B cell (primary cell): ENCODE measurements at places on chromosomes 2 and 18. TPM values are rescaled to one million over a fixed set of nuclear protein-coding genes. Genes with fewer than 3 reads are reported as not detected.

DNA sequence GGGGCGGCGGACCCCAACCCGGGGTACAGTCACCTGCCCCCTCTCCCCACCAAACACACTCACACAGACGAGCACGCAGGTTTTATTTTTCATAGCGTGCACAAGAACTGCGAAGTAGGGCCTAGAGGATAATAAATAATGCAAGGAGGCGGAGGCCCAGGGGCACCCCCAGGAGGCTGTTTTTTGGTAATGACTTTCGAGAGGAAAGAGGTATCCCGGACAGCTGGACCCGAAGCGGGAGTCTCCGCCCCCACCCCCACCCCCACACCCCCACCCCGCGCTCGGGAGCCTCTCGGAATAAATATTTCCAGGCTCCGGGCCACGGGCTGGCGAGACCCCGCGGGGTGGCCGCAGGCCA lies 3.4 kb downstream of the CYP26B1 start:
- H3K27ac ChIP-seq: no peak overlapping the region
- peaks cover 44% of the 10 kb centered on the region for H3K27me3 ChIP-seq
- DNase-seq: no peak
- no peaks in the 10 kb centered on the region for H3K36me3 ChIP-seq
- peak overlapping the region; percentile 36 for H3K4me3 ChIP-seq

DNA sequence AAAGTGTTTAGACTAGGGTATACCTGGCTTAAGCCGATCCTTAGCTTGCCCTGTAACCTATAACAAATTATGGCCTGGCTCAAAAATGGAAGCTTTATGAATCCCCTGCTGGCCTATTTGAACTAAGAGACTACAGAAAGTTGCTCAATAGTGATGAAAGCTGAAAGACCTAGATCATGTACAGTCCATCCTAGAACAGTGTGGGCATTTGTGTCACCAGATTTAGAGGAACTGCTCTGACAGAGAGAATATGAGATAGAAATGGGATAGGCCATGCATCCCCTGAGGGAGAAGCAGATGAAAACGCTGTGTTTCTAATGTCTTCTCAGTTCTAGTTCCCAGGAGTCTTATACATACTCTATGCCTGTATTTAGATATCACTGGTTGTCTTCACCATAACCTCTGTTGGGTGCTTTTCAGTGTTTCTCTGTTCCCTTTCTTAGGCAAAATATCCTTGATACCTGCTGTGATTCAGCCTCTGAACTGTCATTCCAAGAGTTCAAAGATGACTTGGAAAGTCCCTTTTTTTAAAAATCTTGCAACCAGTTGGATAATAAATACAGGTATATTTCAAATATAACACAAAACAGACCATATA lies 246.9 kb upstream of the SLC39A10 start:
- no peak for DNase-seq
- H3K4me1 ChIP-seq: peaks cover 12% of the 10 kb centered on the region
- H3K27me3 ChIP-seq: no peaks in the 10 kb centered on the region
- no peaks in the 10 kb centered on the region for H3K36me3 ChIP-seq
- H3K27ac ChIP-seq: no peak overlapping the region

GRCh38 chr18:59907172-59907571 lies 7.4 kb downstream of the PMAIP1 start:
- peak overlapping the region; percentile 88 for H3K27ac ChIP-seq
- peaks cover 62% of the 10 kb centered on the region for H3K4me1 ChIP-seq
- DNase-seq: peak; percentile 53
- H3K36me3 ChIP-seq: peaks cover 6% of the 10 kb centered on the region
- no peaks in the 10 kb centered on the region for H3K27me3 ChIP-seq

CDH7 gene
- total RNA-seq: not detected in 2 replicates

DNA sequence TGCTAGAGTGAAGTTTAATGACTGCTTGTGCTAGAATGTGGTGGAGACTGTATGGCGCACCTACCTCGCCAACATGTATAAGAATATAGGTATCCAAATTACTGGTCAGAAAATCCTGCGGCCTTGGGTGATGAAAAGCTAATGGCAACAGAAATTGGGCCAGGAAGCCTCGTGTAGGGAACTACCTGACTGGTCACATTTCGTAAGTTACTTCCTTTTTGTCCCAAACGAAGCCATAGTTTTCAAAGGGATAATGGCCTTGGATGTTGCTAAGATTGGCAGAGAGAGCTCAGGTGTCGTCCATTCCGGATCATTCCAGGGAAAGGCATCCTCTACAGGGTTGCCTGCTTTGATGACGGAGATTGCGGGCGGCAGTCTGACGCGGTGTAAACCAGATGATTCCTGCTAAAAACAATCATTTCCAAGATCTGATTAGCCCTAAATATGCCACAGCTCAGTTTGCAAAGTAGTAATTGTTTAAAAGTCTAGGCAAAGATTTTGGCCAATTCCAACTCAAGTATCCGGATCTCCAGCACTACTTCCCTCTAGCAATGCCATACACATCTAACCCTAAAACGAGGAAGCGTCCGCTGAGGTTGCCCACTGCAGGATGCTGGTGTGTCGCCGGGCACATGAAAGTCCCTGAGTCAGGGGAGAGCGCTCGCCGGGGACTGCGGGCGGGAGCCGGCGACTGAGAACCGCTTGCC lies 708 bp upstream of the MALT1 start:
- H3K4me3 ChIP-seq: peak overlapping the region; percentile 87
- peaks cover 43% of the 10 kb centered on the region for H3K4me1 ChIP-seq
- H3K36me3 ChIP-seq: peaks cover 21% of the 10 kb centered on the region
- no peak for DNase-seq

GRCh38 chr2:18797133-18797845 lies 207.9 kb upstream of the NT5C1B start:
- no peak overlapping the region for H3K4me3 ChIP-seq
- H3K4me1 ChIP-seq: no peaks in the 10 kb centered on the region
- no peaks in the 10 kb centered on the region for H3K36me3 ChIP-seq
- H3K27ac ChIP-seq: no peak overlapping the region
- H3K27me3 ChIP-seq: no peaks in the 10 kb centered on the region
